H4 (cell line): ENCODE measurements at places on chromosomes 7 and 10.
A peak's percentile ranks its signal among the peaks of the same experiment; 100 is the strongest.

GRCh38 chr10:29131952-29132547, 156.8 kb upstream of the LYZL1 start:
- peak; percentile 9 for DNase-seq

- DNase-seq = no peak
Measured at GRCh38 chr10:108375691-108376090, 1211.2 kb upstream of the SORCS1 start.

DNA sequence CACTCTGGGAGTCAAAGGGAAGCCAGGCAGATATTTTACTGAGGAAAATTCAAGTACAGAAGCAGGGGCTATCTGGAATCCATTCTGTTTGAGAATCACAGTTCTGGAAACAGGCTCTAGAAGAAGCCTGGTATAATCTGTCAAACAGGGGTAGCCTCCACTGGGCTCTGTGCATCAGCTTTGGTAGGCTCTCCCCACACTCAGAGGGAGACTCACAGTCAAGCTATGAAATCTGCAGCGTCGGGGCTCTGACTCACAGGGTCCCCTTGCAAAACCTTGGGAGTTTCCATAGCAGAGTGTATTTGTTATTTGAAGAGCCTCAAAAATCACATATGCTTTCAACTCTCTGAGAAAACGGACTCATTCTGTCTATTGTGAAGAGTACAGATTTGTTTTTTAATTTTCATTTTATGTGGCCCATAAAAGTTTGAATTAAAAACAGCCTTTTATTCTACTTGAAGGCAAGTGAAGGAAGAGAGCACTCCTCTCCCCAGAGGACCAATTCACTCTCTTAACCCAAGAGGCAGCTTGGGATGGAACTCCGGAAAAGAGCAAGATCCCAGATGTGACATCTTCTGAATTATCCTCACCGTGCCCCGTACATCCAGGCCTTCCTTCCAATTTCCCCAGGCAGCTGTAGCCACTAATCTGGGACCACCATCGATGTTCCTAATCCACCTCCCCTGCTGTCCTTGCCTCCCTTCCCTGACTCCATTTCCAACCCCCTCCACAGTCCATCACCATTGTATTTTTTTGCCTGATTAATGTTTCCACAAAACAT, 590.9 kb upstream of the MGMT start:
- DNase-seq = no peak

DNA sequence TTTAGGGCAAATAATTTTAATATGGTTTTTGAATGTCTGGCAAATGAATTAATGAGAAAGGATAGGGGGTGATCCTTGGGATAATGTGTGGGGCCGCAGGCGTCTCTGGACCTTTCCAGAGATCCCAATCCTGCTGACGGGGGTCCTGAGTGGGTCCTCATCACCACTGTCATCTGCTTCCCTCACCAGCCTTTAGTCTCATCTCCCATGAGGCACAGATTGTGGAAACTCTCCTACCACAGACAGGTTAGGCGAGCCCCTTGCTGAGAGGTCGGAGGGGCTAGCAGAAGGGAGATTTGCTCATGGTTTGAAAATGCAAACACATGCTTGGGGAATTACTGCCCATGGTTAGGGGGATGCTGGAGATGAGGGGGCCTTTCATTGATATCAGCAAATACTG, 484.6 kb downstream of the RPS24 start:
- no peak for DNase-seq

DNA sequence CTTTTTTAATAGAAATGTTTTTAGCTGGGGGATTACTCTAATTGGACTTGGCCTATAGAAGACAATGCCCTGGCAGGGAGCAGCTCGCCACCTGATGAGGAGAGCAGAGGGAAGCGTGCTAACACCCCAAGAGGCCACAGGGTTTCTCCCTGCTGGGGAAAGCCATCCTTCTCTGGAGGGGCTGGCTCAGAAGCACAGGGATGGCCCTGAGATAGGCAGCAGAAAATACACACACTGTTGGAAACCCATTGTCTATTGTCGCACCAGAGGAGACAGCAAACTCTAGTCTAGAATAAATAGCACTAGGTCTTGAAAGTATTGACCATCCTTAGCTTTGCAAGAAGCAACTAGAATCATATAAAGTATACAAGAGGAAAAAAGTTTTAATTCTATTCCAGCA, 5.4 kb downstream of the COBL start:
- peak; percentile 2 for DNase-seq

DNA sequence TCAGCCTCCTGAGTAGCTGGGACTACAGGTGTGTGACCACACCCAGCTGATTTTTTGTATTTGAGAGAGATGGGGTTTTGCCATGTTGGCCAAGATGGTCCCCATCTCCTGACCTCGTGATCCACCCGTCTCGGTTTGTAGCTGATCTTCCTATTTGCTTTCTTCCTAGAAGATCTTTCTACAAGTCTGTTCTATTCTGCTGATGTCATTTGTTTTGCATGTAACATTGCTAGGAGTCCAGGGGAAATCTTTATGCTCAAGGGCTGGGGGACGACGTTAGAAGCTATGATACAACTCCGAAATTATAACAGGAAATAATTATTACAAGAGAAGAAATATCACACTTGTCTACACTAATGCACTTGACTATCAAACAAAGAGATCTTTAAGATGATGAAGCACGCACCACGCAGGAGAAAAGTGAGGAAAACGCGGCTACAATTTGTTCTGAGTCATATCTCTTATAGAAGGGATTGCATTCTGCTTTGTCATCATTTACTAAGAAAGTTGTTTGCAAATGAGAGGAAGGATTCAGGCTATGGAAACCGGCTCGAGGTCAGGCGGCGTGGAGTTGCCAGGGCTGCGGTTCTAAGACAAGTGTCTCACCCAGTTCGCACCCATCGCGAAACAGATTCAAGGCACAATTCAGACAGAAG, 103.0 kb upstream of the CARD11 start:
- DNase-seq = peak; percentile 89

GRCh38 chr7:28149291-28150101, 31.1 kb downstream of the JAZF1 start:
- no peak for DNase-seq

GRCh38 chr7:29139796-29140195, 6.5 kb downstream of the CPVL start:
- no peak for DNase-seq

- DNase-seq = no peak
Measured at GRCh38 chr7:26594553-26594952, 269.8 kb downstream of the SKAP2 start.
